ENCODE measurements at places on chromosomes 7 and 10.

- DNase-seq, result no peak
These were observed 129.4 kb upstream of the PLPP4 start for GRCh38 chr10:120327675-120328074.

- no peak for DNase-seq
These were observed 169.7 kb upstream of the TPK1 start for GRCh38 chr7:145005601-145006000.

- no peak for DNase-seq
These were observed 40.3 kb downstream of the ZNF22 start for GRCh38 chr10:45040921-45041542.

GRCh38 chr10:110843031-110843430 is 28.7 kb upstream of the PDCD4 start:
- peak; percentile 64 for DNase-seq

GRCh38 chr10:100129424-100129823 is 47.8 kb upstream of the CPN1 start:
- no peak for DNase-seq

DNA sequence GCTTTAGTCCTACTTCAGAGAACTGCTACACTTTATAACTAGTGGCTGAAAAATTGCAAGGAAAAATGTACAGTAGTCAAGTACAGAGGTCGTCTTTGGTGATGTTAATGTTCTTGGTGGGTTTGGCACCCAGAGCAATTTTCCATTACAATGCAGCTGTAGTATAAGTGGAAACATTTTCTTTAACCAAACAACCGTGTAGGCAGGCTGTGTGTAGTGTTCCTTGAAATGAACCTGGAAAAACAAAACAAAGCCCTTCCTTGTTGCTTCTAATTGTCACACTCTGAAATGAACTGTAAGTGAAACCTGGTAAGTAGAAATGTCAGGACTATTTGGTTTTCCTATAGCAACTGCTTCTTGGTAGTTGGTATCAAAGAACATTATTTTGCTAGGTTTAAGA is 256.9 kb downstream of the MDFIC start:
- no peak for DNase-seq

DNA sequence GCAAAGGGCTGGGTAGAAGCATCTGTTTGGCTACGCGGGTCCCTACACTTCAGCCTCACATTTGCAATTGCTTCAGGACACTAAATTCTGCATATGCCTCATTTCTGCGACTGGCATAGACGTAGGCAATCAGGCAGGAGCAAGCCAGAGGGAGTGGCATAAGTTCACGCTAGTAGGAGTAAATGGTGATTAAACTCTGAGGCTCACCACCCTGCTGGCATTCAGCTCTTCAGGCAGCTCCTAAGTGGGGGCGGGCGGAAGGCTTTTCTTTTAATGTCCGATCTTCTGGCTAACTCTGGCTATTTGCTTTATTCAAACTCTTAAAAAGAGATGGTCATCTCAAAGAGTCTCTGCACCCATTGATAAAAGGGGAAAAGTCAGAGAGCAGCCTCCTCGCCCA is 45.3 kb downstream of the RGS10 start:
- no peak for DNase-seq

DNA sequence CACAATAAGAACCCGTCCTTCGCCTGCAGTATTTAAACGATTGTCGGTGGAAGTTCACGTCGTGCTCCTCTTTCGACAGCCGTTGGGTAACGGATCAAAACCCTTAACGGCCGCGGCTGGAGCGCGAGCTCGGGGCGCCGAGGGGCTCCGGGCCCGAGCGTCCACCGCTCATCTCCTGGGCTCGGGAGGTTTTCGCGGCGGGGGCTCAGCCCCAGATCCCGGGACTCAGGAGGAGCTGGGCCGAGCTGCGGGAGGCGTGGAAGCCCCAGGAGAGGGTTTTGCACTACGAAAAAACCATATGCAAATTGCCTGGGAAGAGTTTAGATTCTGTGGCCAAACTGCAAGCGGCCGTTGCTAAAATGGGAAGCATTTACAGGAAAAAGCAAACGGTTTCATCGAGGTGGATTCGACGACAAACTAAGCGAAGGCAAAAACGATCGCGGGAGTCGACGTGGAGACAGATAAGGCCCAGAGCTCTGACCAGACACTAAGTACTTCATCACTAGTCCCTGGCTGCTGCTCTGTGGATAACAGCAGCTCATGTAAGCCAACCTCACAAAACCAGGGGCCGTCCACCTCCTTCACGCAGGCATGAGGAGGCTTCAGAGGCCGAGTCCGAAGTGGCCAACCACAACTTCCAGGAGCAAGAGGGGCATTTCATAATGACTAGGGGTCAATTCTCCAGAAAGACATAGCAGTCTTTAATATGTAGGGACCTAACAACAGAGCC is 129.7 kb downstream of the MARCHF5 start:
- DNase-seq, result no peak
